AG04449 (cell line): ENCODE measurements at places on chromosomes 2 and 18.

DNA sequence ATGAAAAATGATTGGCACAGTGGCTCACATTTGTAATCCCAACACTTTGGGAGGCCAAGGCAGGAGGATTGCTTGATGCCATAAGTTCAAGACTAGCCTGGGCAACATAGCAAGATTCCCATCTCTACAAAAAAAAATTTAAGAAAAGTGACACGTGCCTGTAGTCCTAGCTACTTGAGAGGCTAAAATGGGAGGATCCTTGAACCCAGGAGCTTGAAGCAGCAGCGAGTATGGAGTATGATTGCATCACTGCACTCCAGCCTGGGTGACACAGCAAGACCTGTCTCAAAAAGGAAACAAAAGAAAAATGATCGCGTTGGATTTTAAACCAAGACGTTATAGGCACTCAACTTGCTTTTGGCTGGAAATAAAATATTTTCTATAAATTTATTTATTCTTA is 37.8 kb upstream of the CREB1 start:
- DNase-seq = no peak

DNA sequence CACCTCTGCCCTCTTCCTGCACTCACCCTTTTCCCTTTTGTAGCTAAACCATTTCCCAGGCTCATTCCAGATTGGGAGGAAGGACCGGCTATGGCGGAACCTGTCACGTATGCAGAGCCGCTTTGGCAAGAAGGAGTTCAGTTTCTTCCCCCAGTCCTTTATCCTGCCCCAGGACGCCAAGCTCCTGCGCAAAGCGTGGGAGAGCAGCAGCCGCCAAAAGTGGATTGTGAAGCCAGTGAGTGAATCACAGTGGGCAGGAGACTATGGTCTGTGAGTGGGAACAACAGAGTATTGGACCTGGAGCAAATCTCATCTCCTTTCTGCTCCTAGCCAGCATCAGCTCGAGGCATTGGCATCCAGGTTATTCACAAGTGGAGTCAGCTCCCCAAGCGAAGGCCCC is 35.0 kb upstream of the CYP27A1 start:
- DNase-seq = no peak

DNA sequence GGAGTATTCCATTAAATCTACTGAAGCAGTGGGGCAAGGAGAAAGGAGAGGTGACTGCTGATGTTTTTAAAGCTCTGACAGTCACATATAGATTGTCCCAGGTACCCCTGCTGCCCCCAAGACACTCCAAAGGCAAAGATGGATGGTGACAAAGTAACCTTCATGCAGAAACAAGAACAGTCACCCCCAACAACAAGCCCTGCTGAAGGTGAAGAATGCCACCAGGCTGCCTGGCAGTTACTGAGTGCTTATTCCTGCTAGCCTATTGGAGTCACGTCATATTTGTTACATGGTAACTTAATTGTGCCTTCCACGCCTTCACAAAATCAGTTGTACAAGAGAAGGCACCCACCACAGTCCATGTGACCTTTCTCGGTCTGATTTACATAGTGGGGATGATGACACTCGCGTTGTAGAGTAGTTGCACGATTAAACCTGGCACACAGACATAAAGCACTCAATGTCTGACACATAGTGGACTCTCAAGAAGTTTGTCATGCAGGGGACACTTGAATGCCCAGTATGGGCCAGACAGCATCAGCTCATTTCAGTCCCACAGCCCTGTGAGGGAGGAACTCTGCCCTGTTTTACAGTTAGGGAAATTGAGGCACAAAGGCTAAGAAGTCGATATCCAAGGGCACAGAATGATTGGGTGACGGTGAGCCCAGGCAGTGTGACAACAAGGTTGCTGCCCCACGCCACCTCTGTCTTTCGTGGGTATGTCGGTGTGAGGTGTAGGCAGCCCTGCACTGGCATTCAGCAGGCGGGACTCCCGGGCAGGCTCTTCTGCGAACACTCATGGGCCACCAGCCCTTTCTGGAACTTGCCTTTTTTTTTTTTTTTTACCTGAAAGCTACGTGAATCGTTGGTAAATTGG is 62.7 kb downstream of the ZCCHC2 start:
- DNase-seq = no peak

GRCh38 chr2:186347472-186347871 is 138.6 kb upstream of the ZC3H15 start:
- no peak for DNase-seq

DNA sequence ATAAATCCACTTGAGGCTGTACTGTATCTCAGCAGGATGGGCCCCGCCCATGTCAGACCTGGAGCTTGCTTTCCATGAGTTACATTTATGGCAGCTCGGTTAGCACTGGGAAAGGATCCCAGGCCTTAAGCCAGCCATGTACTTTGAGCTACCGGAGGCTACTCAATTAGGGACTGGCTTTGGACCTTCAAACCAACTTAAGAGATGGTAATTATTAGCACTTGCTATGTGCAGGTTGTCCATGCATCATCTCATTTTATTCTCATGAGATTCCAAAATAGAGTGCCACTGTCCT is 64.4 kb downstream of the ACTR2 start:
- no peak for DNase-seq

DNA sequence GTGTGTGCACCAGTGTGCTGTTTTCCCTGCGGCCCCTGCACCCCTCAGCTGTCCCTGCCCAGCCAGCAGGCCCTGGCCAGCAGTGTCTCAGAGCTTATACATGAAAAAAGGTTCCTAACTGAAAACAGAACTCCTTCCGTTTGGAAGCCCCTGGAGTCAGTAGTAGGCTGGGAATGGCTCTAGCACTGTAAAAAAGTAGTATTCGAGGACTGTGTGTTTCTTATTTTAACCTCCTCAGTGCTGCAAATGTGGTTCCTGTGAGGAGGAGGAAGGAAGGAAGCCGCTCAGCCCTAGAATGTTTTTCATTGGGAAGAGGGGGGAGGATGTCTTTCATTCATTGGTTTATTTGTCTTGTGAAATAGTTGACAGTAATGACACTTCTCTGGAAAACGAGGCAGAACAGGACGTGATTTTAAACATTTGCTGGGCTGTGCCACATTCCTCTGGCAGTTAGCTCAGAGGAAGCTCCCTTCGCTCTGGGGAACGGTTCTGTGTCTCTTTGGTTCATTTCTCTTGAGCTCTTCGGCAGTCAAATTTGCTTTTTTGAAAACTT is 103.5 kb downstream of the SPTBN1 start:
- peak; percentile 72 for DNase-seq

- no peak for DNase-seq
These were observed 98.8 kb downstream of the ZNF521 start for GRCh38 chr18:25253136-25253535.
